ENCODE measurements at places on chromosomes 16 and 17.

GRCh38 chr17:12127177-12127576 is 106.5 kb downstream of the MAP2K4 start:
- DNase-seq, result no peak

GRCh38 chr16:60811657-60812056 is 1224.6 kb downstream of the CDH8 start:
- no peak for DNase-seq

DNA sequence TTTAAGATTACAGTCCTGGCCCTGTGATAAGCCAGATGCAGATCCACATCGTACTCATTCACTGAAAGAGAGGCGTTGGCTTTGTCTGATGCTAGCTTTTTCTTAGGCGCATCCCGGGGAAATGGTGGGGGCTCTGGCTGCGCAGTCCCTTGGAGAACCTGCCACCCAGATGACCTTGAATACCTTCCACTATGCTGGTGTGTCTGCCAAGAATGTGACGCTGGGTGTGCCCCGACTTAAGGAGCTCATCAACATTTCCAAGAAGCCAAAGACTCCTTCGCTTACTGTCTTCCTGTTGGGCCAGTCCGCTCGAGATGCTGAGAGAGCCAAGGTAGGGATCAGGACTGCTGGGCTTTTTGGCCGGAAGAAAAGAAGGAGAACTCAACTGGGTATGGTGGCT is 24.0 kb downstream of the POLR2A start:
- no peak for DNase-seq

GRCh38 chr17:61371179-61371578 is 28.5 kb upstream of the TBX2 start:
- no peak for DNase-seq

- DNase-seq, result no peak
These were observed 118.4 kb upstream of the HSBP1 start for GRCh38 chr16:83689385-83689831.

- no peak for DNase-seq
These were observed 17.2 kb downstream of the RARA start for GRCh38 chr17:40326014-40326831.

GRCh38 chr16:5206331-5206990 is 108.9 kb upstream of the EEF2KMT start:
- DNase-seq, result no peak

DNA sequence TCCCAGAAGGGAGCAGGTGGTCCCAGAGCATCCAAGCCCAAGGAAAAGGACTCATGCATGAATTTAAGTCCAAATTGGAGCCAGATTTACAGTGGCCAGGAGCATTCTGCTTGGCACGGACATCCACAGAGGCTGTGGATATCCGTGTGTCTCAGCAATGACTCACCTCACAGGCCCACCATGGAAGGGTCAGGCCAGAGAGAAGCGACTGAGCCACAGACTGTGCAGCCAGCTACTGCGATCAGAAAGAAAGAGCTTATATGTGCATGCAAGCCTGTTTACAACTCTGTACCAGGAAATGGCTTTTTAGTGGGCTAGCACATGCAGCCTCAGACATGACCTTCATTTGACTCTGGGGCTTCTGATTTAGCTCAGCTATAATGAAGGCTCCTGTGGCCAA is 231.0 kb downstream of the C16orf95 start:
- no peak for DNase-seq

DNA sequence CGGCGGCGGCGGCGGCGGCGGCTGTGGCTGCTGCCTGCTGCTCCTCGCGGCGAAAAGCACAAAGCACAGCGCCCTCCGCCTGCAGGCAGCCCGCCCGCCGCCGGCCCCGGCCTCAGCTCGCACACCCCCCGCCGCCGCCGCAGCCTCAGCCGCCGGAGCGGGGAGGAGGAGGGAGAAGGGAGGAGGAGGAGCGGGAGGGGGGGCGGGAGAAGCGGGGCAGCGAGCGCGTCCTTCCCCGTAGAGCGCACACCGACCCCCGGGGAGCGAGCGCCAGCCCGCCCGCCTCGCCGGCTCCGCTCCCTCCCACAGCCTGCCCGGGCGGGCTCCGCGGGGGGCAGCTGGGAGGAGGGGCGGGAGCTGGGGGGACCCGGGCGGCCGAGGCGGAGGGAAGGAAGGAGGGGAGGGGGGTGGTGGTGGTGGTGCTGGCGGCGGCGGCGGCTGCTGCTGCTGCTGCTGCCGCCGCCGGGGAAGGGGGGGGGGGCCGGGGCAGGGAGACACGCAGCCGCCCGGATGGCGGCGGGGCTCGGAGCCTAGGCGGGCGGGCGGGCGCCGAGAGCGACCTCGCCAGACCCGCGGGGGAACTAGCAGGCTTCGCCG is at the start of gene UBTF:
Gene UBTF (minus strand): TSS at position 60 of the 597 bp plus-strand sequence. CDS start 1,446 bp downstream, outside the sequence.
- DNase-seq, result no peak

DNA sequence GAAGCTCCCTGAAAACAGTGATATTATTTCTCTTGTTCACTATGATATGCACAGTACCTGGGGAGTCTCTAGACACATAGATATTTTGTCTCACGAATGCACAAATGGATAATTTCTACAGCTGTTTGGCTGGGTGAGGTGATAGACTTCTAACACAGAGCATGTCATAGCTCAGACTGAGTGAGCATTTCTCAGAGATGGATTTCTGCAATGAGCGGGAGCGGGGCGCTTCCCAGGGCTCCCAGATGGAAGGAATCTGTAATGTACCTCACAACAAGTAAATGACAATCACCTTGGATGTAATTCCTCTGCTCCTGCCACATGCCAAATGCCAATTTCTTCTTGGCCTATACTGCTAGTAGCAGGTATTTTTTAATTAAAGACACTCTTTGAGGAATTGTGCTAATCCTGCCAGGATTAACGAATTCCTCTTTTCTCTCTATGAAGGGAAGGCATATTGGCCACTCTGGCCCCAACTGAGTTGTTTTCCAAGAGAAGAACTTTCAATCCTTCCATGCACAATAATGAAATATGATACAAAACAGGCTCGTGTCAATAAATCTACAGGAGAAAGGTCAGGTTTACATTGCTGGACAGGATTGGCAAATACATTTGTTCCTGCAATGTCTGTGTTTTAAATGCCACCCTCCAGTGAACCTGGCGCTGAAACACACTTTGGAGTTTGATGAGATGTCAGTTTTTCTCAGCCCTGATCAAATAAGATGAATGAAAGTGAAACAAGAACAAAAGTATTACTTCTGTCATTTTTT is 185.3 kb downstream of the CBLN1 start:
- DNase-seq, result no peak

DNA sequence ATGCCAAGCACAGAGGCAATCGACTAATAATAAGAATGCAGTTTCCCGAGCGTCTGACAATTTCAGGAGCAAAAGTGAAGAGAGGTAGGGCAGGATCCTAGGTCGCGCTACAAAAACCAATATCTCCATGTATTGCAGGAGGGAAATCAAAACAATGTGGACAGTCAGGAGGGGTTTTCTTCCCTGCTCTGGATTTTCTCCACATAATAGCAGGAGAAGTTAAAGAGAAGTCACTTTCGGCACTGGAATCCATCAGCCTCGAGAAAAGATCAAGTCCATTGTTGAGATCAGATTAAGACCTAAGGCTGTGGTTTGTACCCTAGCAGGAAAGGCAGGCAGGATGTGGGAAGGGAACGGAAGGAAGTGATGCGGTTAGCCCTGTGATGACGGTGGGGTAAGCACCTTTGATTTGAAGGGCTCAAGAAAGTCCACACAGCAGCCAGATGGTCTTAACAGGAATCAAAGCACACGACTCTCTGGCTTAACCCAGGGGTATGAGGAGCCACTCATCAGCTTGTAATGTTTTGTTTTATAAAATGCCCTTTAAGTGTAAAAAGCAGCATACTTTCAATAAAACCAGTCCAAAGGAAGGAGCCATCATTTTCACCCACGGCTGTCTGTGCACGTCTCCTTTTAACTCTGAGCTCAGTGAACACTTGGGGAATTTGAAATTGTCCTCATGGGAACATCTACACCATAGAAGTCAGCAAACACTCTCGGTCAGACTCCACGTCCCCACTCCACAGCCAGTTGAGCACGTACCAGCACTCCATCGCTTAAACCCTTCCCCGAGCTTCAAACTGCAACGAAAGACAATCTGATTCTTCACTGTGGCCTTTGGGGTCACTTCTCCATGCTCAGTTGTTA is 15.8 kb upstream of the AKTIP start:
- DNase-seq, result no peak

DNA sequence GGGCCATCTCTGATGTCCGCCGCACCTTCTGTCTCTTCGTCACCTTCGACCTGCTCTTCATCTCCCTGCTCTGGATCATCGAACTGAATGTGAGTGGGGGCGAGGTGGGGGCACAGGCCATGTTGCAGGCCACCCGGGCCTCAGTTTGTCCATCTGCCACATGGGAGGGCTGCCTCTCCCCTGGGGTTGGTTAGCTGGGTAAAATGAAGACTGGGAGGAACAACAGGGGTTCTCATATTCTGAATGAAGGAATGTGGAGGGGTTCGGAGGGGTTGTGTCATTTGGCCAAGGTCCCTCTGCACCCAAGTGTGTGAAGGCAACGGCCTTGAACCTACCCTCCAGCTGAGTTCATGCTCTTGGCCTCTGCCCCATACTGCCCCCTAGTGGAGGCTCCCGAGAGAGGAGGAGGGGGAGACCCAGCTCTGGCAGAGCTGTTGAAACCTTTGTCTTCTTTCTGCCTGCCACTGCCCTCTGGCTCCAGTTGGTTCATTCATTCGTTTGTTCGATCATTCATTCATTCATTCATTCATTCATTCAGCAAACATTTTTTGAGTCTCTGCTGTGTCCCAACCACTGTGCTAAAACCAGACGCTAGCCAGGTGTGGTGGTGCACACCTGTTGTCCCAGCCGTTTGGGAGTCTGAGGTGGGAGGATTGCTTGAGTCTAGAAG is 11.4 kb upstream of the TCAP start:
- no peak for DNase-seq

GRCh38 chr17:36870720-36870999 is 66.6 kb upstream of the LHX1 start:
- no peak for DNase-seq

DNA sequence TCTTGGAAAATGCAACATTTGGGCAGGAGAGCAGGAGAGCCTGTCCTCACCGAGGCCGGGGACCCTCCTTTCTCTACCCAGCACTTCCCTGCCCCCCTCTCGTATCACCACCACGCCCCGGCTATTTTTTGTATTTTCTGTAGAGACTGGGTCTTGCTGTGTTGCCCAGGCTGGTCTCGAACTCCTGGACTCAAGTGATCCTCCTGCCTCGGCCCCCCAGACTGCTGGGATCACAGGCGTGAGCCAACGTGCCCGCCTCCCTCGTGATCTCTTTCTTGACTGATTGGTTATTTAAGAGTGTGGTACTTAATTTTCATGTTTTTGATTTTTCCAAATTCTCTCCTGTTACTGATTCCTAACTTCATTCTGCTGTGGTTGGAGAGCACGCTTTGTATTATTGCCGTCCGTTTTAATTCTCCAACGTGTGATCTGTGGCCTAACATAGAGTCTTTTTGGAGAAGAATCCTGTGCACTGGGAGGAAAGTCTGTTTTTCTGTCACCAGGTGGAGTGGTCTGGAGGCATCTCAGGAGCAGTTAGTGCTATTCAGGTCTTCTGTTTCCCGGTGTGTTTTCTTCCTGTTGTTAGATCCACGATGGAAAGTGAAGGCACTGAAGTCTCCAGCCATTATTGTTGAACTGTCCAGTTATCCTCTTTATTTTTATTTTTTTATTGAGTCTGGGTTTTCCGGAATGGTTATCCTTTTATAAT is 40.4 kb downstream of the ZNF778 start:
- no peak for DNase-seq

DNA sequence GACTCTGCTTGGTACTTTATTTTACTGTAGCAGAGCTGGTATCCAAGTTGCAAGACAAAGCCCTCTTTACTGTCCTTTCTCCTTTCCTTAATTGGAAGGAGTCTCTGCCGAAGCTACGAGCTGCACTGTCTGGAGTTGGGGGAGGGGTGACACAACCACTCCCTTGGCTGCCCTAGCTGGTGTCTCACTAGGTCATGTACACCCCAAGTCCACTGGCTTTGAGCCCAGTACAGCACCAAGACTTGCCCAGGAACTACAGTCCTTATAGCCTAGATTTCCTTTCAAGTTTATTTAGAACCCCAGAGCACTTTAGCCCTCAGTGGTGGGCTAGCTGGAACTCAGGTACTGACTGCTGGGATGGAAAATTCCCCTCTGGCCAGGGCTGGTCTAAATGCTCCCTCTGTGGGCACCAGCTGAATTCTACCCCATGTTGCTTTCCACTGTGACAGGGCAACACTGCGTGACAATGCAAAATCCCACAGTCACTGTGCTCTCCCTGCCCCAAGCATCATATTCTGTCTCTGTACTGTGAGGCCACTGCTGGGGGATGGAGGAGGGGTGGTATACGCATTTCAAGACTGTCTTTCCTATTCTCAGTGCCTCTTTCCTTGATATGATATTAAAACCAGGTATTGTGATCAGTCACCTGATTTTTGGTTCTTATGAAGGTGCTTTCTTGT is 18.4 kb downstream of the EFCAB5 start:
- no peak for DNase-seq

DNA sequence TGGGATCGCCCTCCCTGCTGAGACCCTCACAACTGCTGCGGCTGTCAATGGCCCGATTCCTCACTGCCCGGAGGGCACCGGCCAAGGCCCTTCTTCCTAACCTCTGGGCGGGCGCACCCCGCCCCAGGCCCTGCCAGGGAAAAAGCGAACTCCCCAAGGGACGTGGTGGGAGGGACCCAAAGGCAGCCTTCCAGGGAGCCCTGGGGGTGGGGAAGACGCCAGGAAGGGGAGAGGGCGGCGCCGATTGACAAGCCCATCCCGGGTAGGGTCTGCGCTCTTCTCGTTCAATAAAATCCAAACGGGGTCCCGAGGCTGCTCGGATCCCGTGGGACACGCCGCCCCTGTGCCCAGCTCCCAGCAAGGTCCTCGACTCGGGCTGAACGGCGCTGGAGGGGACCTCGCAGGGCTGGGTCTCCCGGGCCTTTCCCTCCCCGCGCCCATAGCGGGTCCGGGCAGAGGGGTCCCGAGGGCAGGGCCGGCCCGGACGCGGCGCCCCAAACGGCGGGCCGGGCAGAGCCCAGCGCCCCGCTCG is 416 bp downstream of the KIFC3 start:
- DNase-seq, result no peak

- no peak for DNase-seq
These were observed 32.4 kb downstream of the HAPSTR1 start for GRCh38 chr16:9123871-9124270.

Measured in GOT3 (cell line).